Activated CD4-positive, alpha-beta T cell treated with anti-CD3 and anti-CD28 coated beads for 36 hours (primary cell): ENCODE measurements at places on chromosomes 7 and 10. TPM values are rescaled to one million over a fixed set of nuclear protein-coding genes. Genes with fewer than 3 reads are reported as not detected.
A peak's percentile ranks its signal among the peaks of the same experiment; 100 is the strongest.

GRCh38 chr7:47100148-47100816, 481.6 kb downstream of the TNS3 start:
- no peak overlapping the region for H3K4me3 ChIP-seq
- no peaks in the 10 kb centered on the region for H3K27me3 ChIP-seq
- no peaks in the 10 kb centered on the region for H3K4me1 ChIP-seq
- DNase-seq, result no peak
- no peaks in the 10 kb centered on the region for H3K36me3 ChIP-seq

DNA sequence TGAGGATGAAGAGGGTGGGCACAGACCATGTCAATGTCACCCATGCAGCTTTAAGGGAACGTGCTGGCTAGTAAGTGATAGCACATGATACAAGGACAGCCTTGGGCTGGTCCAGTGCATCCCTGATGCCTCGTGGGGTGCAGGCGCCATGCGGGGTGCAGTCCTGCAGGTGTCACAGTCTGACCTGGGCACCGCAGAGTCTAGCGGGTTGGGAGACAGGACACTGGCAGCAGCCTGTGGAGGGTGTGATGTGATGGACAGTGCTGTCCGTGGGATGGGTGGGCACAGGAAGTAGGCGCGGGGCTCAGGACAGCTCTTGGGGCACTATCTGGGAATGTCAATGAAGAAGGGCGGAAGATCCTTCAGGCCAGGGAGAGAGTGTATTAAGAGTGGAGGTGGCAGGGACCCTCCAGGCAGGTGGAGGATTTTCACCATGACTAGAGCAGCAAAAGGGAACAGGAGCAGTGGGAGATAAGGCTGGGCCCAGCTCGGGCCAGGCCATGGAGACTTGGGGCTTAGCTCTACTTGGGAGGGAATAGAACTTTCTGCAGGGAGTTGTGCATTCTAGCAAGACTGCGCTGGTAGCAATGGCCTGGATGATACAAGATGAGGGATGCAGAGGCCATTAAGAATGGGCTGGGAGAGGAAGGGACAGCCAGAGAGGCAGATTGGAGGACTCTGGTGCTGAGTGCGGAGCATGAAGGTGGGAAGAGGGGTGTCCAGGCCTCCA, 122.5 kb downstream of the PTPN20 start:
- DNase-seq, result no peak
- H3K4me3 ChIP-seq, result no peak overlapping the region
- no peak overlapping the region for H3K27ac ChIP-seq
- no peaks in the 10 kb centered on the region for H3K36me3 ChIP-seq

Gene FLNC
- 0.09 TPM for total RNA-seq

Gene ENKUR
- not detected for total RNA-seq

- no peak overlapping the region for H3K4me3 ChIP-seq
- H3K27ac ChIP-seq, result no peak overlapping the region
- H3K36me3 ChIP-seq, result no peaks in the 10 kb centered on the region
- peaks cover 2% of the 10 kb centered on the region for H3K27me3 ChIP-seq
- DNase-seq, result no peak
- H3K4me1 ChIP-seq, result peaks cover 14% of the 10 kb centered on the region
Observed at GRCh38 chr10:30542001-30542894, 87.3 kb downstream of the LYZL2 start.

Gene ANXA11
- total RNA-seq, result 256 TPM

Gene ADAM12
- 1.7 TPM for total RNA-seq

DNA sequence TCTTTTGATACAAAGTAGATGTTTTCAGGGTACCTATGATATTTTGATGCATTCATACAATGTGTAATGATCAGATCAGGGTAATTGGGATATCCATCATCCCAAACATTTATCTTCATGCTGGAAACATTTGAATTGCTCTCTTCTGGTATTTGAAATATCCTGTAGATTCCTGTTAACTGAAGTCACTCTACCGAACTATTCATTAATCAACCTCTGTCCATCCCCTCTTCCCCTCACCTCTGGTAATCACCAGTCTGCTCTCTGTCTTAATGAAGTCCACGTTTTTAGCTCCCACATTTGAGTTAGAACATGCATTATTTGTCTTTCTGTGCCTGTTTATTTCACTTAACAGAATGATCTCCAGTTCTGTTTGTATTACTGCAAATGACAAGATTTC, 11.3 kb downstream of the MTG1 start:
- H3K27ac ChIP-seq, result peak overlapping the region; percentile 12
- no peak for DNase-seq
- no peaks in the 10 kb centered on the region for H3K27me3 ChIP-seq
- H3K36me3 ChIP-seq, result peaks cover 63% of the 10 kb centered on the region
- H3K4me1 ChIP-seq, result peaks cover 53% of the 10 kb centered on the region

GRCh38 chr10:21912625-21913024, 90.9 kb downstream of the DNAJC1 start:
- DNase-seq, result no peak
- H3K27ac ChIP-seq, result peak overlapping the region; percentile 13
- H3K4me3 ChIP-seq, result no peak overlapping the region

- peaks cover 28% of the 10 kb centered on the region for H3K4me1 ChIP-seq
- H3K36me3 ChIP-seq, result no peaks in the 10 kb centered on the region
- H3K27ac ChIP-seq, result no peak overlapping the region
Observed at GRCh38 chr7:142501434-142501833, 243.6 kb upstream of the PRSS58 start.

- H3K27me3 ChIP-seq, result no peaks in the 10 kb centered on the region
- no peak overlapping the region for H3K27ac ChIP-seq
- no peak for DNase-seq
- H3K4me3 ChIP-seq, result no peak overlapping the region
- no peaks in the 10 kb centered on the region for H3K36me3 ChIP-seq
Observed at GRCh38 chr10:106615081-106615480, 549.4 kb downstream of the SORCS1 start.

- peaks cover 3% of the 10 kb centered on the region for H3K27me3 ChIP-seq
- DNase-seq, result no peak
- H3K4me3 ChIP-seq, result peak overlapping the region; percentile 68
Observed at GRCh38 chr10:124745252-124745651, 1.1 kb upstream of the FAM53B start.
